ENCODE measurements at places on chromosomes 2 and 18.
A peak's percentile ranks its signal among the peaks of the same experiment; 100 is the strongest.

DNA sequence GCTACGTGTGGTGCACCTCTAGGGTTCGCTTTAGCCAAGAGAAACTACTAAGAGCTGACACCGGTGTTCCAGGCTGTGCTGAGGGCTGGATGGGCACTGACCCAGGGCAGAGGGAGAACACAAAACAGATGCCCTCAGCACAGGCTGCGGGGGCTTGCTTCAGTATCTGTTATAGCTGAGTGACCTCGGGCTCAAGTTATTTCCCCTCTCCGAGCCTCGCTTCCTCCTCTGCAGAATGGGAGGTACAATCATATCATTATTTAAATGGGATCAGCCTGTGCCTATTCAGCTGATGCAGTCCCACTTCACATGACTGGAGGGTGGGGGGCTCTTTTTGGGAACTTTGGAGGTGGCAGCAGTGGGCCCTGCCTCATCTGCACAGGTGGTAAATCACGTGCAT, 156.1 kb upstream of the APCDD1 start:
- no peak for DNase-seq

DNA sequence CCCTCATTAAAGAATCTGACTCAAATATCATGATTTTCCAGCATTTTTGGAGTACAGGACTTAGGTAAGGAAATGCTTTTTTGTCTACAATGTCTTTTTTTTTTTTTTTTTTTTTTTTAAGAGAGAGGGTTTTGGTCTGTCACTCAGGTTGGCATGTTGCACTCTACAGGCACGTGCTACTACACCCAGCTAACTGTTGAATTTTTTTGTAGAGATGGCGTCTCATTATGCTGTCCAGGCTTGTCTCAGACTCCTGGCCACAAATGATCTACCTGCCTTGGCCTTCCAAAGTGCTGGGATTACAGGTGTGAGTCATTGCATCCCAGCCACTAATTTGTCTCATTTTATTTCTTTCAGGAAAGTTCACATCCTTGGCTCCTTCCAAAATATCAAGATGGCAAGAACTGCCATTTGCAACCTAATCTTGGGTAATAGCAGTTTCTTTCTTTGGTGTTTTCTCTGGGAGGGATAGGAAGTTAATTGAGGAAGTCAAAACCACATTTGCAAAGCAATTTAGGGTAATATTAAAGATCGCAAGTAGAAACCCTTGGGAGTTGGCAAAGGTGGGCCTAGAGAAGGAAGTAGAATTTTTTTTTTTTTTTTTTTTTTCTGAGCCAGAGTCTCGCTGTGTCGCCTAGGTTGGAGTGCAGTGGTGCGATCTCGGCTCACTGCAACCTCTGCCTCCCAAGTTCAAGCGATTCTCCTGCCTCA, 15.5 kb downstream of the PNO1 start:
- peak; percentile 75 for DNase-seq

DNA sequence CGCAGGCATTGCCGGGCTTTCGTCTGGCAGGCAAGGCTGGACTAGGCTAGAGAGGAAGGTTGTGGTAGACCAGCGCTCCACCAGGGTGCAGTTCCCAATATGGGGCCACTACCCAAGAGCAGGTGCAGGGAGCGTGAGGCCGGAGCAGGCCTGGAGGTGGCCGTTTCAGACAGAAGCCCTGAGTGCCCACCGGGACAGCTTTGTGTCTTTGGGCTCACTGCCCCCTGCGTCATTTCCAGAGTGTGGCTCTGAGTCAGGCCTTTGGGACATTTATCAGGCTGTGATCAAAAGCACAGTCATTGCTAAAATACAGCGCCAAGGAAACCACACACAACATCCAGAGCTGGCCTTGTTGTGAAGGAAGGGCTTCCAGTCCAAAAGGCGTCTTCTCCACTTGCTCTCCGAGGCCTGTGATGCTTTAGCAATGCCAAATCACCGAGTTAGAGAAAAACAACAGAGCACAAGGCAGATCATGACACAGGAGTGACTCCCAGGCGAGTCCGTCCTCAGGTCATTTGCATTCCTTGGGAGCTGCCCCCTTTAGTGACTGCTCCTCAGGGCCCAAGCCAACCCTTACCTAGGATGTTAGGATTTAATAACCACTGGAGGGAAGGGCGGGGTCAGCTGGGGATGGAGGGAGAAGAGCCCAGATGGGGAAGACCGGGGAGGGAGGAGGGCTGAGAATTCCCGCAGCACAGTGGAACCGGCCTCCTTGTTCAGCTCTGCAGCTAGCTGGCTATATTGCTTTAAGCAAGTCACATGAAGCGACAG, 42.3 kb downstream of the RFX8 start:
- DNase-seq = no peak

GRCh38 chr2:203772456-203773165, 66.2 kb downstream of the CD28 start:
- DNase-seq = no peak

DNA sequence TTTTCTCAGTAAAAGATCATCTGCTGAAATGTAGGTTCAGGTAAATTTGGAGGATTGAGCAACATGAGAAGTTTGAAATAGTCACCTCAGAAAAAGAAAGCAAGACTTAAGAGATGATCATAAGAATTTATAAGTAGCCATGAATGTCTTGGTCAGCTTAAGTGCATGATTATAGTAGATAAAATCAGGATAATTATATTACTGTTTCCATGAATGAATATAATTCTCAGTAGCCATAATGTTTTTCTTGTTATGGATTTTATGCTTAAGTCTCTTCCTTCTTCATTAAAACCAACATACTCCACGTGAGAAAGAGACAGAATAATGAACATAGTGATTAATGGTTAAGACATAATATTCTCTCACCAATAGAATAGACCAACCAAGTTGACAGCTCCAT, 223.7 kb downstream of the EXOC6B start:
- DNase-seq = no peak

GRCh38 chr18:24204904-24205303, 66.0 kb downstream of the CABYR start:
- no peak for DNase-seq

DNA sequence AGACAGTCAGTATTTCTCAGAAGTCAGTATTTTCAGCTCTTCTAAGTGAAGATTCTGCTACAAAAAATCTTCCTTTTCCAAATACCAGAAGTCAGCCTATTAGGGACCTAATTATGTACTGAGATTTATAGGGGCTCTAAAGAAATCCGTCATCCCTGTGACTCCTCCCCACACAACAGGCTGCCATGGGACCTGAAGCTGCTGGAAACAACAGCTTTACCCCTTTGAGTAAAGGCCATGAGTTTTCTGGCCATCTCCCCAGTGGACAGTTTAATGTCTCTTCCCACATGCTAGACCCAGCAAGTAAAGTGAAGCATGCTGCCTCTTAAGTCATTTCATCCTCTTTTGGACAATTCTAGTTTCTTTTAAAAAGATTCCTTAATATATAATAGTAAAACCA, 255.7 kb upstream of the ACVR2A start:
- no peak for DNase-seq

DNA sequence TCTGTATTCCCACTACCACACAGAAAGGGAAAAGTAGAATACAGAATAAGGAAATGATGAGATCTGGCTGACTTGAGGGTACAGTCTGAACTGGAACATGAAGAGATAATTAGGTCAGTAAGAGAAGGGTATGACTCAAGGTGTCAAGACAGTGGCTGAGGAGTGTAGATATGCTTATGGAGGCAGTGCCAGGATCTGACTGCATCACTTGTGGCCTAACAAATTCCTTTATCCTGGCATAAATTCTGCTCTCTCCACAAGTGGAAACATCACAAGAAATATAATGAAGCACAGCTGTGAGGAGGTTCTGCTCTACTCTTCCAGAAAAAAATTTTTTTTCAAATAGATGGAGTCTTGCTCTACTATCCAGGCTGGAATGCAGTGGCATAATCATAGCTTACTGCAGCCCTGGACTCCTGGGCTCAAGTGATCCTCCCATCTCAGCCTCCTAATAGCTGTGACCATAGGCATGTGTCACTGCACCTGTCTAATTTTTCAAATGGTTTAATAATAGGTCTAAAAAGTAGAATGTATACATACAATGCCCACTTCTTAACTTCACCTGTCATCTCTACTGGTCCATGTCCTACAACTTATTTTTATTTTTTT, 85.3 kb downstream of the C2orf74 start:
- peak; percentile 23 for DNase-seq

- DNase-seq = no peak
Measured at GRCh38 chr2:96773922-96774321, 13.2 kb downstream of the CNNM4 start.

- DNase-seq = no peak
Measured at GRCh38 chr2:125167152-125167551, 1142.1 kb downstream of the CNTNAP5 start.

DNA sequence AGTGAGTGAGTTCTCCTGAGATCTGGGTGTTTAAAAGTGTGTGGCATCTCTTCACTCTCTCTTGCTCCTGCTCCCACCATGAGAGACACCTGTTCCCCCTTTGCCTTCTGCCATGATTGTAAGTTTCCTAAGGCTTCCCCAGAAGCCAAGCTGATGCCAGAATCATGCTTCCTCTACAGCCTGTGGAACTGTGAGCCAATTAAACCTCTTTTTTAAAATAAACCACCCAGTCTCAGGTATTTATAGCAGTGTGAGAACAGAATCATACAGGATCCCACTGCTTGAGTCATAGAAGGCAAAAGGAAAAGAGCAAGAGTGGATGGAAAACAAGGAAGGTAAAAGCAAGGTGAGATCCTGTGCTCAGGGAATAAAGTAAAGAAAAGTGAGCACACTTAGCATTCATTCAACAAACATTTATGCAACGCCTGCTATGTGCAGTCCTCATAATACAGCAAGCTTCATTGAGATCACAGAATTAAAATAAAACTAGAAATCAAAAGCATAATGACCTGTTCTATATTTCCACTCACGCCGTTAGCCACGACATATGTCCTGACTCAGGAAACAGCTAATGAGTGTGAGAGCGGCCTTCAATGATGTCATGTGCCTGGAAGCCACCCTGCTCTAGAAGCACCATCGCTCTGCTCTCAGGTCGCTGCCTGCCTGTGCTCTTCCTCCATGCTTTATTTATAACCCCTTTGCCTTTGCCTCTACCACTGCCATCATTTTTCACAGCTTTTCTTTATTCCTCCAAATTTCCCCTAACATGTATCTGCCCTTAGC, 11.3 kb upstream of the COPS8 start:
- no peak for DNase-seq

GRCh38 chr2:207616185-207616584, 9.0 kb downstream of the METTL21A start:
- DNase-seq = peak; percentile 36

DNA sequence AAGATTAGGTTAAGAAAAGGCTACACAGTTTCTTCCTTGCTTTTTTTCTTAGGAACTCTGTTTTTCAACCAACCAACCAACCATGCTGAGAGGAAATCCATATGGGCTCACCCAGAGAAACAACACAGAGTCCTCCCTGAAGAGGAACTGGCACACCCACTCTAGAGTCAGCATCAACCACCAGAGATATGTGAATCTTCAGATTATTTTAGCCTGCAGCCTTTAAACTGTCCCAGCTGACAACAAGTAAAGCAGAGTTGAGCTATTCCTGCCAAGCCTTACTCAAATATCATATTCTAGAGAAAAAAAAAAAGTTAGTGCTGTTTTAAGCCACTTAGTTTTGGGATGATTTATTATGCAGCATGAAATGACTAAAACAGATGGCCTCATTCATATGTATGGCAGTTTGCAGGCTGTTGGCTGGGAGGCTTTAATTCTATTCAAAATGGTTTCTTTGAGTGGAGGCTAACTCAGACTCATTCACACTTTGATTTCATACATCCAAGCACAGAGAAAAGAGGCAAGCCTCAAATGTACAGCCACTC, 1637.7 kb upstream of the LRRTM1 start:
- no peak for DNase-seq

DNA sequence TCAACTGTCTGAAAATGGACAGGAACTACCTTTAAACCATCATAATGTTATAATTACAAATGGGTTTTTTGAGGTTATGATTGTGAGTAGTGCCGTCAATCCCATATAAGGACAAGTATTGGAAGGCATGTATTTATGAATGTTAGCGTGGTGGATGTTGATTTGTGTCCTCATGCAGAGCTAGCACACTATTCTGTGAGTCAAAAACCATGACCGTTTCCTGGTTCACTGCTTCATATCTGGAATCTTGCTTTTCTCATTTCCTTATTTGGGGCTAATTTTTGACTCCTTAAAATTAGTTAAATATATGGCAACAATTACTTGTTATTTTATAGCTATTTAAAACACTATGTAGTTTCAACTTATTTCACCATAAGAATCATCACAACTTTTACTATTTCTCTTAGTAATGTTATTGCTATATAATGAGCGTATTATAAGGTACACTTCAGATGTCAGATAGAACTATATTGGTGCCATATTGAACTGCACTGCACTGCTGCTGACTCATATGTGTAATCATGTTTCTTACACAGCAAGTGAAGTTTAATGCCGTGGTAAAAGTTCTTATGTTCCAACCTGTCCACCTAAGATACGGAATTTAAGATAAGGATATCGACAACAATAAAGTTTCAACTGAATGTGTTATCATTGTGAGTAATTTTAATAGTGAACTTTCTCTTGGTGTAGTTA, 192.8 kb downstream of the PTGR3 start:
- DNase-seq = no peak

DNA sequence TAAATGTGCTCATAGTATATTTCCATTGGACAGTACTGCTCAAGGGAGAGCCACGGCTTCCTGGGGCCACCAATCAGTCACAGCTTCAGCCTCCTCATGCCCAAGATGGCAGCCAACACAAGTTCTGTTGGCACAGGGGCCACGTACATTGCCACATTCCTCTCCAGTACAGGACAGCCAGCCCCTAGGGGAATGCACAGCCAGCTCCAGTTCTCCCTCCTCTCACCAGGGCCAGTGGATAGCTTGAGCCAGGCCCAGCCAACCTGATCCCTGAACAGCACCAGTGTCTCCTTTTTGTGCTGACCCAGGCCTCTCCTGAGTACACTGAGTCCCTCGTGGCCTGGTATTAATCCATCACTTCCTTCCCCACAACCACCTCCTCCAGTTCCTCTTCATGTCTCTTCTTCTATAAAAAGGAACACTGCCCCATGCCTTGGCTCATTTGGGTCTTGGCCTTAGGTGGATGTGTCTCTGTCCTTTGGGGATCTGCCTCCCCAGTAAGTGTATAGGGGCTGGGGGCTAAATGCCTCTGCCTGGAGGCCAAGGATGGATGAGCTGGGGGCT, 168.7 kb downstream of the TNS1 start:
- DNase-seq = no peak

- no peak for DNase-seq
Measured at GRCh38 chr18:52465391-52465790, 125.4 kb downstream of the DCC start.

DNA sequence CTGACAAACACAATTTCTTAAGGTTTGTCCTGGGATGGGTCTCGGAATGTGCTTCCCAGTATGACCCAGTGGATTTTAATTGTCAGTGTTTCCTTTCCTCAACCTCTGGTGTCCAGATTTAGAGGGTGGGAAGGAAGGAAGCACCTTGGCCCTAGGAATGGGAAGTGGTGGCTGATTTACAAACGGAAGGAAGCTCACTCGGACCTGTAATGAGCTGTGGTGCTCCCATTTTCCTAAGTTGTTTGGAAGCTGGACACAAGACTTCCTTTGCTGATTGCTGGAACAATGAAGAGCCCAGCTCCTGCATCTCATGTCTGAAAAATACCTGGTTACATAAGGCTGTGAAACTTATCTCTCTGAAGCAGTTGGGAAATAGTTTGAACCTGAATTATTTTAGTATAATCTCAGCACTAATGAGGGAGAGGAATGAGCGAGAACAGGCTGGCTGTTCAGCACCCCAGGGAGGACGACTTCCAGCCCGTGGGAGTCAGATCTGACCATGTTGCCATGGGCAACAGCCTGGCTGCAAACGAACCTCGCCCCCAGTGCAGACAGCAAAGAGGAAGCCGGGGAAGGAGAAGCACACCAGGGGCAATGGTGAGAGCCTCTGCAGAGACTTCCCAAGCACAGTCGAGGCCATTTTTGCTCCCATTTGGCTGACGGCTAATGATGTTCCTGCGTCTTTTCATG, 74.4 kb upstream of the ASB18 start:
- peak; percentile 17 for DNase-seq

- DNase-seq = no peak
Measured at GRCh38 chr2:159267921-159268320, 18.6 kb downstream of the WDSUB1 start.
